ENCODE measurements at places on chromosomes 7 and 10. TPM values are rescaled to one million over a fixed set of nuclear protein-coding genes. Genes with fewer than 3 reads are reported as not detected.

GNAT3 gene
- total RNA-seq, result not detected

LRRTM3 gene
- not detected for total RNA-seq

SPDYE2 gene
- not detected for total RNA-seq

ASZ1 gene
- not detected for total RNA-seq

NUTM2E gene
- total RNA-seq, result not detected

FAM25C gene
- total RNA-seq, result not detected

MSMB gene
- not detected for total RNA-seq

PDZD8 gene
- total RNA-seq, result 34.0 TPM

LGI1 gene
- total RNA-seq, result 0.12 TPM
